ENCODE measurements at places on chromosomes 11 and 22. TPM values are rescaled to one million over a fixed set of nuclear protein-coding genes. Genes with fewer than 3 reads are reported as not detected.

- no peak for ATAC-seq
These were observed 35.0 kb upstream of the EHF start for GRCh38 chr11:34585735-34586487.

CDK2AP2 gene
- total RNA-seq = 71.7 TPM

GRCh38 chr11:15764326-15764725 lies 592.0 kb downstream of the SOX6 start:
- no peak for ATAC-seq

DNA sequence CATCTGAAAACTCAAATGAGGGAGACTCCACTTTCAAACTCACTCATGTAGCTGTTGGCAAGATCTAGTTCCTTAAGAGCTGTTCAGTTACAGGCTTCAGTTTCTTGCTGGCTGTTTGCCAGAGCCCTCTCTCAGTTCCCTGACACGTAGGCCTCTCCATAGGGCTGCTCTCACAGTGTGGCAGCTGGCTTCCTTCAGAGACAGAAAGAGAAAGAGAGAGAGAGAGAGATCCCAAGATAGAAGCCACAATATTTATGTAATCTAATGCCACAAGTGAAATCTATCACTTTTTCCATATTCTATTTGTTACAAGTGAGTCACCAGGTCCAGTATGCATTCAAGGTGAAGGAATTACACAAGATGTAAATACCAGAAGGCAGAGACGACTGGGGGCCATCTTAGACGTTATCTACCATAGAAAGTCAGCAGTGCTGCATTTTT lies 168.8 kb downstream of the RCN1 start:
- no peak for ATAC-seq

- no peak for ATAC-seq
These were observed 9.8 kb upstream of the PPP6R3 start for GRCh38 chr11:68450711-68451110.
